ENCODE measurements at places on chromosomes 5 and 9.
A peak's percentile ranks its signal among the peaks of the same experiment; 100 is the strongest.

- DNase-seq: no peak
Observed at GRCh38 chr9:82938426-82939218, 124.3 kb downstream of the RASEF start.

DNA sequence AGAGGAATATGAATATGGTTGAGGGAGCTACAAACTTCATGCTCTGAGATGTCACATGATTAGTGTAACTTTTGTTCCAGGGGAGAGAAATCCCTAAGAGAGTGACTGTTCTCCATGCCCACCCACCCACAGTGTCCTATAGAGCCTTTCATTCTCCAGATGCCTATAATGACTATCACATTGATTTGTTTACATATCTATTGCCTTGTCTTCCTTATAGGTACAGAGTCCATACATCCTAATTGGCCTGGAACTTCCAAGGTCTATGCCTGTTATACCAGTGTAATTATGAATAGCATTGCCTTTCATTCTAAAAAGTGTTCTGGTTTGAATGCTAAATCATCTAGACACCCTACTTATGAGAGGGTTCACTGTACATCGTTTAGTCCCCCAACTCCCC, 475.4 kb downstream of the RAB3C start:
- no peak for DNase-seq

DNA sequence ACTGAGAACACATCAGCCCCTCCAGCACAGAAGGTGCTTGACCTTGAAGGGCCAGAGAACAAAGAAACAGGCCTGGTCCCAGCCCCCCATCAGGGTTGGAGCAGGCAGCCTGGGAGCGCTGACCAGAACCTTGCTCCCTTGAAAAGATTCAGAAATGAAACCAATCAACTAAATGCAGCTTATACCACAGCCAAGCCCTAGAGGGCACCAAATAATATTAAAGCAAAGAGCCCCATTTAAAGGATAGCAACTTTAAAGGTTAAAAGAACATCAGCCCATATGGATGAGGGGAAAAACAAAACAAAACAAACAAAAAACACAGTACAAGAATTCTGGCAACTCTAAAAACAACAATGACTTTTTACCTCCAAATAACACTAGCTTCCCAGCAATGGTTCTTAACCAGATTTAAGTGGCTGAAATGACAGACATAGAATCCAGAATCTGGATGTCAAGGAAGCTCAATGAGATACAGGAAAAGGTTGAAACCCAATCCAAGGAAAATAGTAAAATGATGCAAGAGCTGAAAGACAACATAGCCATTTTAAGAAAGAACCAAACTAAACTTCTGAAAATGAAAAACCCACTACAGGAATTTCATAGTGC, 471.9 kb downstream of the MTRR start:
- DNase-seq: no peak

DNA sequence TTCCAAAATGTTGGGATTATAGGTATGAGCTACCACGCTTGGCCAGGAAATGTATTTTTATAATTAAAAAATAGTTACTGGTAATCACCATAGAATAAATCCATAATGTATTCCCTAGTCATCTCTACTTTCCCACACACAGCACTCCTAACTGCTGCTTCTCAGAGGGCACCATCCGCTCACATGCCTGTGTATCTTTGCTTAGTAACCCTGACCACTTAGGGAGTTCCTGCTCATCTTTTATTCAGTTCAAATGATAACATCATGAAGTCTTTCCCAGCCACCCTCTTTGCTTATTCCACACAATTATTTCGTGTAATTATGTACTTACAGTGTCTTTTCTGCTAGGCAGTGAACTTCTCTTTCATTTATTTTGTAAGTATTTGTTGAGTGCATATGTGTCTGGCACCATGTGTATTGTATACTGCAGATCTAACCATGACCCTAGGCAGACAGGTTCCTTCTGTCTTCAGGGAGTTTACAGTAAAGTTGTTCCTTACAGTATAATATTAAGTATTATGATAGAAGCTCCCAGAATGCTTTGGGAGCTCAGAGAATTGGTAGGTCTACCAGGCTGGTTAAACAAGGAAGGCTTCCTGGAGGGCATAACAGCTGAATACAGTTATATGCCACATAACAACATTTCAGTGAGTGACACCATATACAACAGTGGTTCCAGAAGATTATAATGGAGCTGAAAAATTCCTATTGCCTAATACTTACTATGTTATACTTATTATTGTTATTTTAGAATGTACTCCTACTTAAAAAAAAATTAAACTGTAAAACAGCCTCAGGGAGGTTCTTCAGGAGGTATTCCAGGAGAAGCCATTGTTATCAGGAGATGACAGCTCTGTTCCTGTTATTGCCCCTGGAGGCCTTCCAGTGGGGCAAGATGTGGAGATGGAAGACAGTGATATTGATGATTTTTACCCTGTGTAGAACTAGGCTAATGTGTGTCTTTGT, 39.2 kb downstream of the DCAF10 start:
- DNase-seq: no peak

- no peak for DNase-seq
Observed at GRCh38 chr5:126812199-126812570, 35.2 kb downstream of the LMNB1 start.

GRCh38 chr5:170720179-170720578, 63.3 kb upstream of the GABRP start:
- no peak for DNase-seq

- DNase-seq: peak; percentile 34
Observed at GRCh38 chr9:6757132-6757455, 679 bp upstream of the KDM4C start.

GRCh38 chr5:101482931-101483330, 579.8 kb upstream of the ST8SIA4 start:
- DNase-seq: no peak

GRCh38 chr9:106059886-106060285, 365.5 kb downstream of the TMEM38B start:
- DNase-seq: no peak

DNA sequence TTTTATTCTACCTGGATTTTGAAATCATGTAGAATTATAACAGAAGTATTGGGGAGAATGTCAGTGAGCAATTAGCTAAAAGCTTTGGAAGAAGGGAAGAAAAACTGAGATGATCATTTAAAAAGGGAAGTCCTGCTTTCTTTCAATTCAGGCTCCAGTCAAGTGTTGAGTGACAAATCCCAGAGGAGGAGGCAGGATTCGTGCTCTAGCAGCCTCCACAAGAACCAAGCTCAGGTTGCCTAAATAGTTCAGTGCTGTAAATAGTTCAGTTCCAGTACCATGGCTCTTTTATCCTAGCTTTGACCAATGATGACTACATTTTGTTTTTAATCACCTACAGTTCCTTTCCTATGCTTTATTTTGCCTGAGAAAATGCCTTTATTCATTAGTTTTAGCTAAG, 204.9 kb upstream of the NREP start:
- no peak for DNase-seq

- DNase-seq: no peak
Observed at GRCh38 chr9:33128570-33128969, 38.6 kb downstream of the B4GALT1 start.

- DNase-seq: no peak
Observed at GRCh38 chr9:92897323-92897722, 19.5 kb upstream of the ZNF484 start.

- no peak for DNase-seq
Observed at GRCh38 chr9:6428940-6429889, 16.2 kb downstream of the UHRF2 start.

DNA sequence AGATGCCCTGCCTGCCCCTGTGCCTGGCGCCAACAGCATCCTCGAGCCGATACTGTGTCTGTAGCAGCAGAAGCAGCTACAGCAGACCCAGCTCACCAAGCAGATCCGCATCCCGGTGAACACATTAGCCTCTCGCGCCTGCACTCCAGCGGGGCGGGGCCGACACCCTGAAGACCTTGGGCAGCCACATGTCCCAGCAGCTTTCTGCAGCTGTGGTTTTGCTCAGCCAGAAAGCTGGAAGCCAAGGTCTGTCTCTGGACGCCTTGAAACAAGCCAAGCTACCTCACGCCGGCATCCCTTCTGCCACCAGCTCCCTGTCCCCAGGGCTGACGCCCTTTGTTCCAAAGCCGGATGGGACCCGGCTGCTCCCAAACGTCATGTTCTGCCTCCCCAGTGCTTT, 59.6 kb downstream of the ACTBL2 start:
- no peak for DNase-seq

DNA sequence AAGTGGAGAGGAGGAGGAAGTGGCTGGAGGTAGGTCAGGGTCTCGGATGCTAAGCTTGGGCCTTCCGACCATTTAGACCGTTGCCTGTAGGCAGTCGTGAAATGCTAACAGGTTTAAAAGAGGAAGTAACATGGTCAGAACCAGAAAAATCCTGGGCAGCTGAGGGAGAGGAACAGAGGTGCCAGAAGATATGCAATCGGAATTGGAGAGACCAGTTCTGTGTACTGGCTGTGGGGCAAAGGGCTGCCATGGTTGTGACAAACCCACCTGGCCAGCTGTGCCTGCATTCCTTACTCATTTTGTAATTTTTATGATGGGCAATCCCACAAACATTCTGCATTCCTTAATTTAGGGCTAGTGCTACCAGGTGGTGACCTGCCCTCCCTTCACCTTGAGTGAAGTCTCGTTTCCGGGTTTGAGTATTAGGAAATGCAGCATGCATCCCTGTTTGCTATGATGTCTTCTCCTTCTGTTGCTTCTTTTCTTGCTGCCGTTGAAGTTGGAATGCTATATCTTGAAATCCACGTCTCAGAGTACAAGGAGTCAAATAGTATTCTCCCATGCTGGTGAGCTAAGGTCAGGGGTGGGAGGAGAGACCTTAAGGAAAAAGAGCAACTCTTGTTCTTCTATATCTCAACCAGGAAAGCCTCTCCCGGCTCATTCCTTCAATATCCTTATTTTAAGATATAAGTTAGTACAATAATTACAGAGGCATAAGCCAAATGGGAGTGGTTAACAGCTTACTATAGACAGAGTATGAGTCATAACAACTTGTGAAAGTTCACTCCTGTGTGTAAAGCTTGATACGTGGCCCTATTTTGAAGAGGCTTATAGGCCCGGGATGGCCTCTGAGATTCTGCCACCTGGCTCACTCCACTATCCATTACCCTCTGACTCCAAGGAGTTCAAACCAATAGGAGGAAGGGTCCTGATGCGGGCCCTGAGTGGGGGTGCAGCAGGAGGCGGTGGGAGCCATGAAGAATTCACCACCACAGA, 37.0 kb downstream of the B4GALT1 start:
- DNase-seq: no peak

DNA sequence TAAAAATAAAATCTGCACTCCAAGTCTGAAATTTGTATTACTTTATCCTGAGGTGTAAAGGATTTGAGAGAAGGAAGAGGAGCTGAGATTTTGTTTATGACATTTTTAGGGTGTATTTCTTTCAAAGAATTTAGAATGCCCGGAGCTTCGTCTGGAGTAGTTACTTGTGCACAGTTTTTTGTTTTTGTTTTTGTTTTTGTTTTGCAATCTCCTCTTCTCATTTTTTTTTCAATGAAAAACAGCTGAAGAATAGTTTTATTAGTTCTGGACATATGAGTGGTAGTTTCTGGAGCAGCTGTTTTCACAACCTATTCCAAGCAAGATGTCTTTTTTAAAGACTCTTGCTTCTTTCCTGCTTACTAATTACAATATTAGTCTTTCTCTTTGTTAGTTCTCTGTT, 408.2 kb upstream of the PTGER4 start:
- no peak for DNase-seq

GRCh38 chr9:121498150-121498486, 1.5 kb downstream of the GGTA1 start:
- no peak for DNase-seq

DNA sequence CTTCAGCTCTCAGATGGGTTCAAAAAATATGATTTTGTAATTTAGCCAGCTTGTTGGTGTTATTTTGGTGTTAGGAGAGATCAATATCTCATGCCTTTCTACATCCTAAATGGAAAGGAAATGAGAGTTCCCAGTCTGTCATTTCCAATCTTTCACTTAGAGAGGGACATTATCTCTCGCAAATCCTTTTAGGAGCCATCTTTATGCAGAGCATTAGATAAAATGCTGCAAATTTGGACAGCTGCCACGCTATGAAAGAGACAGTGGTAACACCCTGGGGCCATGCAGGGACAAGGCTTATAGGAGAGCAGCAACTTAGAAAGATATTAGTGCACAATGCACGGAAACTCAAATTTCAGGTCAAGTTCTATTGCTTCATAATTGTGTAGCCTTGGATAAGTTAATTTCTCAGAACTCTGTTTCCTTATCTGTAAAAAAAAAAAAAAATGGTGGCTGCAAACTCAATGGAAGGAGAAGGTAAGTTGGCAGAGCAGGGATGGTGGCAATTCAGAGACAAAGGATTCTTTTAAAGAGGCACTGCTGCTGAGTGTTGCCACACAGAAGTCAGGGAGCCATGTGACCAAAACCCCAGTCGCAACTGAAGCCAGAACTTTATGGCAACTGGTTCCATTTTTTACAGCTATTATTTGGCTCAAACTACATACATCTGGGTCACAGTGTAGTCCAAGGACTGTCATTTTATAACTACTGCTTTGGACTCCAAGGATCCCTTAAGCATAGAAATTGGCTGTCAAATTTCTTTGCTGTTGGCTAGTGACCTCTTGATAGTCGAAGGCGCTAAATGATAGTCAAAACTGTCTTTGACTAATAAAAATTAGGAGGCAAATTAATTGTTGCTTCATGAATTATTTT, 210.2 kb downstream of the FRMD3 start:
- DNase-seq: no peak

GRCh38 chr5:74647096-74647495, 6.6 kb upstream of the ENC1 start:
- DNase-seq: no peak

DNA sequence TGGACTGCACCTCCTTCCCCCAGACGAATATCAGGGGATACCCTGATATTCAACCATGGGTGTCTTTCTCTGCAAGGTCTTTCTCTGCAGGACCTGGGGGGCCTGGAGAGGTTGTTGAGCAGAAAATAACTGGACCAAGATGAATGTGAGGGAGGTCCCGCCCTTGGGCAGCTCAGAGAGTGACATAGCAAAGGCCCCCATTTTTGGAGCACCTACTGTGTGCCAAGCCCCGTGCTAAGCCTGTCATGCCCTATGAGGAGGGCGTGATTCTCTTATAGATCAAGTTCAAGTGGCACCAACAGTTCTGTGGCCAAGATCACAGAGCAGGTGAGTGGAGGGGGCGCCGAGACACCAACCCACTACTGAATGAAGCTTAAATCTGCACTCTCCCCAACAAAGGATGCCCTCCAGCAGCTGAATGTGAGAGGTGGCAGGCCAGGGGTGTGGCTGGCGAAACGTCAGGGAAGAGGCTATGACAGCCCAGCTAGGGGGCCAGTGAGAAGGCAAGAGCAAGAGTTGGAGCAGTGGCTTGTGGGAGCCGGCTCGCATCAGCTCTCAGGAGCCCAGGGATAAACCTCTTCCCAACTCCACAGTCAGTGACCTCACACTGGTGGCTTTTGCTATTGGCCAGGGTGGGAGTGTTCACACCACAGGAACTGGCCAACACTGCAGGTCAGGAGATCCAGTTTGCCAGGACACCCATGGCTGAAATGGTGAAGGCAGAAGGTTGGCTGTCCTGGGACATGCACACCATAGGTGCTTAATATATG, 5.3 kb downstream of the SARDH start:
- no peak for DNase-seq

Data from stimulated activated CD8-positive, alpha-beta memory T cell treated with anti-CD3 and anti-CD28 coated beads, Interleukin-4, amount 100 ng/mL, for 1 hour (primary cell).